ENCODE measurements at places on chromosomes 2 and 18. TPM values are rescaled to one million over a fixed set of nuclear protein-coding genes. Genes with fewer than 3 reads are reported as not detected.

ALLC gene
- not detected for total RNA-seq

TSPYL6 gene
- total RNA-seq: not detected

DHX57 gene
- total RNA-seq: 8.8 TPM

COLEC12 gene
- total RNA-seq: not detected

TRIM43 gene
- total RNA-seq: not detected

SLC14A1 gene
- total RNA-seq: 3.3 TPM

EGR4 gene
- 0.10 TPM for total RNA-seq

IL1A gene
- 0.33 TPM for total RNA-seq

PRSS56 gene
- total RNA-seq: not detected

COBLL1 gene
- 0.05 TPM for total RNA-seq

ASXL3 gene
- total RNA-seq: not detected

POTEC gene
- not detected for total RNA-seq

SIGLEC15 gene
- not detected for total RNA-seq

CXCR4 gene
- 270 TPM for total RNA-seq

LAMA1 gene
- total RNA-seq: not detected

SDC1 gene
- 0.15 TPM for total RNA-seq

REG3G gene
- not detected for total RNA-seq

CTAGE1 gene
- not detected for total RNA-seq

SERPINB13 gene
- not detected for total RNA-seq

NEURL3 gene
- not detected for total RNA-seq

CAPN10 gene
- total RNA-seq: 50.7 TPM

DAPL1 gene
- not detected for total RNA-seq

RNF125 gene
- 34.1 TPM for total RNA-seq

FBXO15 gene
- 0.63 TPM for total RNA-seq

NEMP2 gene
- 23.6 TPM for total RNA-seq

ABCG8 gene
- total RNA-seq: not detected

HOXD8 gene
- not detected for total RNA-seq

CCDC150 gene
- 9.2 TPM for total RNA-seq

RGPD4 gene
- total RNA-seq: not detected

SMAD2 gene
- total RNA-seq: 134 TPM

HEATR5B gene
- 24.0 TPM for total RNA-seq

VAPA gene
- total RNA-seq: 121 TPM

ZSWIM2 gene
- not detected for total RNA-seq

Data from activated naive CD4-positive, alpha-beta T cell treated with anti-CD3 and anti-CD28 coated beads, Interleukin-2, amount 10 ng/mL, durations not matched to agents 5 hours and 36 hours (primary cell).